T-cell (primary cell): ENCODE measurements at places on chromosomes 5 and 9. TPM values are rescaled to one million over a fixed set of nuclear protein-coding genes. Genes with fewer than 3 reads are reported as not detected.

GMCL2 gene
- total RNA-seq, result not detected

OR13F1 gene
- total RNA-seq, result not detected

NME5 gene
- total RNA-seq, result not detected

DNA sequence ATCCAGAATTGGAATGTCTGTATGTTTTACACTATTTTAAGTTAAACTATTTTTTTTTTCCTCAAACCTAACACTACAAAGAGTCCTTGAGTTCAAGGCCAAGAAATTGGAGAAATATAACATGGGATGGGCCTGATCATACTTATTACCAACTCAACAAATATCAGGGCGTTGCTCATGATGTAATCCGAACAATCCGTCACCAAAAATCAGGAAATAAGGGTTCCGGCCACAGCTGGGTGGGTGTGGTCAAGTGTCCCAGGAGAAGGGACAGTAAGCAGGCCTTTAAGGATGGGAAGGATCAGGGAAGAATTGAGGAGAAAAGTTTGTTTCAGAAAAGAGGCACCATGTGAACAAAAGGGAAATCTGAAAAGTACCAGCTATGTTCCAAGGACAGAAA is 29.8 kb downstream of the MED27 start:
- H3K36me3 ChIP-seq, result no peaks in the 10 kb centered on the region
- H3K4me3 ChIP-seq, result no peak overlapping the region
- DNase-seq, result no peak
- no peak overlapping the region for H3K27ac ChIP-seq

GRCh38 chr5:11384441-11385250 is 519.6 kb downstream of the CTNND2 start:
- H3K27ac ChIP-seq, result no peak overlapping the region
- no peaks in the 10 kb centered on the region for H3K36me3 ChIP-seq
- H3K4me3 ChIP-seq, result no peak overlapping the region
- DNase-seq, result no peak
- H3K4me1 ChIP-seq, result no peaks in the 10 kb centered on the region

- H3K36me3 ChIP-seq, result peaks cover 3% of the 10 kb centered on the region
- no peak overlapping the region for H3K4me3 ChIP-seq
- DNase-seq, result no peak
- H3K4me1 ChIP-seq, result no peaks in the 10 kb centered on the region
Measured at GRCh38 chr5:43290726-43291125, 22.5 kb downstream of the HMGCS1 start.

DNA sequence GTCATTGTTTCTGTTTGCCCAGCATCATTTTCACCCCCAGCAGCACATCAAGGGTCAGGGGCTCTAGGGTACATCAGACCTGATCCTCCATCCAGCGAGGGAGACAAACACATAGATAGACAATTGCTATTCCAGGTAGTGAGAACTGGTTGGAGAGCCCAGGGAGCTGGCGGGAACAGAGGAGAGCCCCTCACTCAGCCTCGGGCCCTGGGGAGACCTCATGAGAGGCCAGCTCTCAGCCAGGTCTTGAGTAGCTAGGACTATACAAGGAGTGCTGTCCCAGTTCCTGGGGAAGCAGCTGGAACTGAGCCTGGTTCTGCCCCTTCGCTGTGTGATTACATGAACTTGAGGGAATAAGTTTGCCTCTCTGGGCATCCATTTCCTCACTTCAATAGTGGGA is 80.3 kb downstream of the HRH2 start:
- no peaks in the 10 kb centered on the region for H3K36me3 ChIP-seq
- DNase-seq, result no peak
- no peak overlapping the region for H3K27ac ChIP-seq
- H3K27me3 ChIP-seq, result peaks cover 51% of the 10 kb centered on the region

DNA sequence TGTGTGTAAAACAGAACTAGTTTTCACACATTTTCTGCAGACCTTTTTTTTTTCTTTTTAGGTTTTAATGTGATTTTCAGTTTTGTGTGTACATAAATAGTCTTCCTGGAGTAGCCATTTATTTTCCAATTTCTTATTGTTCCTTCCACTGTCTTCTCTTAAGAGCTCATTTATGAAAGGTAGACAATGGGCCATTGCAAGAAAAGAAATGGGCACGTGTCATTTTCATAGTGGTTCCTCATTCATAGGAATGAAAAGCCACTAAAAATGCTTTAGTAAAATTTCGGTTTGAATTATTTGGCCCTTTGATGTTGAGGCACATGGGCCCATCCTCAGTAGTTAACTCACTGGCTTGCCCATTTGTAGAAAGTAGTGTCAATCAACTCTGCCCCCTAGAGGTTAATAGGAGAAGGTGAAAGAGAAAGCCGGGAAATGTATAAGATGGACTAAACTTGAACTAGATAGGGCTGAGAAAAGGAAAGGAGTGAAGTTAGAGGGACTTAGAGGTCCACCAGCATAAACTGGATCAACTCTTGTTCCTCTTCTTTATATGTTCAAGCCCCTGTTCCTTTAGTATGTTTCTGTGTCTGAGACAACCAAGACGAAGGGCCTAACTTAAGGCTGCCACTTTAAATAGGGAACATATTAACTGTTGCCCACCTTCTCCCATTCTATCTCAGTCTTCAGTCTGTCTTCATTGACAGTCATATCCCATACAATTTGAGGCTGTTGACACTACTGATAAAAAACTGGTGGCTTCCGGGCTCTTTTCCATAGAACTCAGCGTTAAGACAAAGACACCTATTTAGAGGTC is 72.6 kb downstream of the SMARCA2 start:
- no peaks in the 10 kb centered on the region for H3K27me3 ChIP-seq
- no peak for DNase-seq
- H3K4me1 ChIP-seq, result no peaks in the 10 kb centered on the region

DNA sequence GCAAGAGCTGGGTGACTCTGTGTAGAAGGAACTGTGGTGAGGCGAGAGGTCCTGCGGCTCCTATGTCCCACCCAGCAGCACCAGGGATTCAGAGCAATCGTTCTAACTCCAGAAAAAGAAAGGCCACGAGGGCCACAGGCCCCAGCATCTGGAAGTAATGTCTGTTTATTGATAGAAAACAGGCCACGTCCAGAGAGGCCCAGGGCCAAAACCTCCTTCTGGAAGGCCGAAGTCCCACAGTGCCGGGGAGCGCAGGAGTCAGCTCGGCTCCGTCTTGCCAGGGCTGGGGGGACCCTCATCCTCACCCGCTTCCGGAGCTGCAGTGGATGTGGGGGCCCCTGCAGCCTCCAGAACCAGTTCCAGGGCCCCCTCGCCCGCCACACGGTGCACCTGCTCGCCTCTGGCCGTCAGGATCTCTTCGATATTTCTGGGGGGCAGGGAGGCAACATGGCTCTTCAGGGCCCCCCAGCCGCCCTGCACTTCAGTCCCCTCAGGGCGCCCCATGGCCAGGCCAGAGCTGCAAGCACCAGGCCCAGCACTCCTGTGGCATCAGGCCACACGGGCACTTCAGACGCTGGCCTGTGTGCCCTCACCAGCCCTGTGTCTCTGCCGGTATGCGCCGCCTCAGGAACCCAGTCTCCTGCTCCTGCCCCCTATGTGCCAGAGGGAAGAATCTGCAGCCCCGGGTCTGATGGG is 1.6 kb downstream of the DNLZ start:
- H3K27me3 ChIP-seq, result no peaks in the 10 kb centered on the region
- no peak for DNase-seq
- peaks cover 10% of the 10 kb centered on the region for H3K36me3 ChIP-seq
- H3K27ac ChIP-seq, result no peak overlapping the region
- H3K4me1 ChIP-seq, result no peaks in the 10 kb centered on the region
- no peak overlapping the region for H3K4me3 ChIP-seq

DNA sequence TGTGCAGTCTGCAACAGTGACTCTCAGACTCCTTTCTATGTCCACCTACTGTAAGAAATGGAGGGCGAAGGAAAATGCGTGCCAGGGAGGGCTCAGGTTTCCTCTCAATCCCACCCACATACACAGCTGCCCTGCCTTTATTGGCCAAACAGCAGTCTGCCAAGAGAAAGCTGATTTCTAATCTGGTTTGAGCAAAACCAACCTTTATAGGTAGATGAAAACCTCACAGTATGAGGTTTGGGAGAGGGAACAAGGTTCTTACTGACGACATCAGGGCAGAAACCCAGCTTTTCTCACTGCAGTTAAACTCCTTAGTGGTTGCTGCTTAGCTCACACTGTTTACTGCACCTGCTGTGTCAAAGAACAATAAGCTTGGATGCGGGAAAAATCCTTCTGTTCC is 152.3 kb upstream of the KLF9 start:
- DNase-seq, result no peak
- H3K27me3 ChIP-seq, result no peaks in the 10 kb centered on the region

DNA sequence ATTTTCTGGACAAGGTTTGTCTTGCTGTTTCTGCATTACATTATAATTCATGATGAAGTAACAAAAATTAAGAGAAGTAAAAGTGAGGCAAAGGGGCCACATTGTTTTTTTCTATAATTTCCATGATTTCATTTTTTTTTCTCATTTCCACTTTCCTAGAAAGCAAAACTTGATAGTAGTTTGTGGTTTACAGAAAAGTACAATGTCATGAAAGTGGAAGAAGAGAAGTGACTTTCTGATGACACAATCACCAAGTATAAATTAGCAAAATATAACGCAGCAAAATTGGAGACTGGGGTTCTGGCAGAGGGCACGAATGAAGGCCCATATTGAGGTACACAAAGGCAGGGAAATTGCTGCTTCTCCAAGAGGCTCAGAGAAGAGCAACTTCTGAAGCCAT is 5.0 kb upstream of the IFNA14 start:
- no peak overlapping the region for H3K27ac ChIP-seq
- DNase-seq, result no peak
- no peak overlapping the region for H3K4me3 ChIP-seq
- no peaks in the 10 kb centered on the region for H3K36me3 ChIP-seq

- H3K27ac ChIP-seq, result no peak overlapping the region
- no peaks in the 10 kb centered on the region for H3K36me3 ChIP-seq
- peaks cover 14% of the 10 kb centered on the region for H3K4me1 ChIP-seq
- DNase-seq, result no peak
- H3K4me3 ChIP-seq, result no peak overlapping the region
Measured at GRCh38 chr9:134320868-134321471, 5.3 kb upstream of the RXRA start.

DNA sequence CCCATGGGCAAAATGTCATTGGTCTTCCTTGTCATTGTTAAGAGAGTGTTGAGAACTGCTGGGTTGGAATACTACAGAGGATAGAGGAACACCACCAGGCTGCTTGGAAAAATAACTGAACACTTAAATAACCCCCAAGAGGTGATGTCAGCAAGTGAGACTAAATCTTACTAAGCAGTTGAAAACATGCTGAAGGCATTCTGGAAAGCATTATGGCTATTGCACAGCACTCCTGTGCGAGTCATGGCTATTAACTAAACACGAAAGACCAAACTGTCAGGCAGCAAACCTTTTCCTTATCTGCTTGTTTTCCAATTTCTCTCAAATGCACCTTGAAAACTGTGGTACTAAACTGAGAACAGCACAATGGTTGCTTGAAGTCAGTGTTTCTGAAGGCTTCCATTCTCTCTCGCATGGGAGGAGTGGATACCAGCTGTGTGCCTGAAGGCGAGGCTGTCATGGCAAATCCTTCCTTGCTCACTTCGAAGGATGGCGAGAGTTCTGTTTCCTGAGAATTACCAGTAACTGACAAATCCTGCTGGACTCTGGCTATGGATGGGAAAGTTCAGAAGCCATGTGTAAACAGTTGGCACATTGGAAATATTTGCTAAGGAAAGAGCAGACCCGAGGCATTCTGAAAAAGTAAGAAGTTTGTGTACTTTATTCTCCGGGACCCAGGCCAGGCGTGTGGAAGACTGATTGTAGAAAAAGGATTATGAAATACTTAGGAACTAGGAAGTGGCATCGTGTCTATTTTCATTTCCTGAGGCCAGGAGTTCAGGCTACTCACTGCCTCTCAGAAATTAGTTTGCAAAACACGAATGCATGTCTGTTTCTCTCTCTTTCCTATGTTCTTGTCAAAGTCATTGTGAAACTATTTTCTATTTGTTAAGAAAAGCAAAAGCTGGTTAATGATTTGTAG is 182.1 kb downstream of the DMRT2 start:
- DNase-seq, result no peak
- H3K36me3 ChIP-seq, result no peaks in the 10 kb centered on the region
- H3K4me1 ChIP-seq, result no peaks in the 10 kb centered on the region
- H3K27ac ChIP-seq, result no peak overlapping the region

DNA sequence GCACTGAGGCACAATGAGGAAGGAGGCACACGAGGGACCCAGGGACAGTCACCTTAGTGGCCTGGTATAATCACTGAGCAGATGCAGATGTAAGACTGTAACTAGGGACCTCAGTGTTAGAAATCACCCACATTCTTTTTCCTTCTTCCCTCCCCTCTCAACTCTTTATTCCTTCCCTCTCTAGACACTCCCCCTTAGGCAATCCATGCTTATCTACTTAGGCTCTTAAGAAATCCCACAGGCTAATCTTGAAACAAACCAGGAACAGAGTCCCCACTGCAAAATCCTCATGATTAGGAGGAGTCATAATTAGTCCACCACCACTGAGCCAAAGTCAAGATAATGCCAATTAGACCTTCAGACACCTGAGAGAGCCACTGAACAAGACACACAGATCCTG is 84.7 kb downstream of the ELAVL2 start:
- H3K36me3 ChIP-seq, result no peaks in the 10 kb centered on the region
- no peak for DNase-seq
- no peak overlapping the region for H3K4me3 ChIP-seq
- H3K4me1 ChIP-seq, result no peaks in the 10 kb centered on the region

GRCh38 chr5:10856071-10856470 is 95.0 kb upstream of the DAP start:
- H3K27ac ChIP-seq, result no peak overlapping the region
- no peak for DNase-seq
- H3K27me3 ChIP-seq, result peaks cover 26% of the 10 kb centered on the region
- H3K4me1 ChIP-seq, result no peaks in the 10 kb centered on the region

DNA sequence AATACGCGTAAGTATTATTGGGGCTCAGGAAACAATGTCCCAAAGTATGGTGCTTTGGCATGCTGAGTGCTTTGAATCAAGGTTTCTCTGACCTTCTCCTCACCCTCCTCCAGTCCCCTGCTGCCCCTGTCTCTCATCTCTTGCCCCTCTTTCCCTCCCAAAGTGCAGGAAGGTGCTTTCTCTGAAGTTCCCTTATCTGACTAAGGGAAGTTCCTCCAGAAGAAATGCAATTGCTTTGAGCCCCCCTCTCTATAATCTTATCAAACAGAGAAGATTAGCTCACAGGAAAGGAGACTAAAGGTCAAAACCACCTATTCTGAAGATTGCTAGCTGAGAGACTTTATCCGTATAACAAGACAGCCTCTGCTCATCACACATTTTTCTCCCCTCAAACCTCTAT is 288.1 kb downstream of the ARL15 start:
- H3K27ac ChIP-seq, result no peak overlapping the region
- no peaks in the 10 kb centered on the region for H3K27me3 ChIP-seq
- H3K4me1 ChIP-seq, result peaks cover 15% of the 10 kb centered on the region
- H3K4me3 ChIP-seq, result no peak overlapping the region
- no peaks in the 10 kb centered on the region for H3K36me3 ChIP-seq

- no peak overlapping the region for H3K27ac ChIP-seq
- no peaks in the 10 kb centered on the region for H3K27me3 ChIP-seq
- H3K36me3 ChIP-seq, result no peaks in the 10 kb centered on the region
- DNase-seq, result no peak
- peaks cover 16% of the 10 kb centered on the region for H3K4me1 ChIP-seq
- no peak overlapping the region for H3K4me3 ChIP-seq
Measured at GRCh38 chr9:100595391-100596199, 17.7 kb downstream of the CAVIN4 start.
